ENCODE measurements at places on chromosomes 7 and 10.

DNA sequence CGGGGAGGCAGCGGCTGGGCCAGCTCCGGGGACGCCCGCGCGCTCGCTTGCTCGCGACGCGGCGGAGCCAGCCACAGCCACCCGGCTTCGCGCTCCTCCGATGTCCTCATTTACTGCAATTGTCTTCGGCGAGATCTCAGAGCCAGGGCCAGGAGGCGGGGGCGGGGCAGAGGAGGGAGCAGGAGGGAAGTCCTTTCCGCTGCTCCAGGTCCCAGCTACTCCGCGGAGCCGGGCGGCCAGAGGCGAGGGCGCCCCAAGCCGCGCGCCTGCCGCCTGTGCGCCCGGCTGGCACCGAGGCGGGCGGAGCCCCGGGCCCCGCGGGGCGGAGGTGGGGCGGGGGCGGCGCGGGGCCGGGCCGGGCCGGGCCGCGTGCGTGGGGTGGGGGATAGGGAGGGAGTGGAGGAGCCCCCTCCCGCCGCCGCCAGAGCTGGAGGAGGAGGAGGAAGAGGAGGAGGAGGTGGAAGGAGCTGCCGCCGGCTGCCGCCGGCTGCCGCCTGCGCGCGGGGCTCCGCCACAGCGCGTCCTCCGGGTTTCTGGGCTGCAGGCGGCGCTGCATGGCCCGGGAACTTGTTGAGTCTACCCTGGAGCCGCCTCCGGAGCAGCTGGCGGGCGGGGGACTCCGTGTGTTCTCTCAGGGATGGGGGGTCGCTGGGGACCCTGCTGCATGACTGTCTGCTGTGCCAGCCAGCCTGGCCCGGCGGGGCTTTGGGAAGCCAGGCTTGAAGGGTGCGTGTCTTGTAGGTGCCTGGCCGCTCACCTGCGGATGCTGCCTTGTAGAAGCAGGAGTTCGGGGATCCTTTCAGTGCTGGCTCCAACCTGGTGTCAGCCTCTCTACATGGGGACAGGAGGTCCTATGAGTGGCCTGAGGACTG, at the start of gene INSYN2A:
Gene INSYN2A, minus strand, starts transcription at position 310 of the 872 bp plus-strand sequence. CDS start 20,196 bp downstream, outside the sequence.
- no peak for DNase-seq

DNA sequence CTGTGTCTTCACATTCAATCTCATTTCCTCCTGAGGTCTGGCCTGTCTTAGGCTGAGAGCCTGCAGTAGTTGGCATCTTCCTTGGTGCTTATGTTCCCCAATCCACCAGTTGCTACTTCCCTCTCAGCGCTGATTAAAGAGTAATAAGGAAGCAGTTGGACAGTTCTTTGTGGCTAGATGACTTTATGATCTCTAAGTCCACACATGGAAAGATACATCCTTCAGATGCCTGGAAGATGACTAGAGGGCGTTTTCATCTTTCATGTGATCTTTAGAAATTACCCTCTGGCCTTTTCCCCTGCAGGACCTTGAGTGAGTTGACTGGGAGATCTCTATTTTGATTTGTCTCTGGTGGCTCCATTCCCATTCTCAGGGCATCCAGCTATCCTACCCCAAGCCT, 204.5 kb downstream of the GRM3 start:
- no peak for DNase-seq

- no peak for DNase-seq
Observed at GRCh38 chr7:102872460-102872859, 40.3 kb upstream of the LRRC17 start.

DNA sequence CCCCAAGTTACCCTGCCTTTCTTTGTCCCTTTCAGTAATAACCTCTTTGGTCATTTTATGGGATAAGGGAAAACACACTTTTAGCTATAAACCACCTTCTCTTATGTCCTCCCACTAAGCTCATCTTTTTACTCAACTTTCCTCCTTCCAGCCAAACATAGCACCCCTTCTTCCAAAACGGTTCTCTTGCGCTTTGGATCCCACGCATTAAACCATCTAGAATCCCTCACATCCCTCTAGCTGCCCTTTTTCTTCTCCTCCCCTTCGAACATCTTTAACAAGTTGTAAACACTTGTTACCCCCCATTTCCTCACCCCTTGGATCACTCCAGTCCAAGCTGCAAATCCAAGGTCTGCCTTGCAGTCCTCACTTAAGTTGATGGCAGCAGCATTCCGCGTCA, 13.4 kb downstream of the WAPL start:
- no peak for DNase-seq

DNA sequence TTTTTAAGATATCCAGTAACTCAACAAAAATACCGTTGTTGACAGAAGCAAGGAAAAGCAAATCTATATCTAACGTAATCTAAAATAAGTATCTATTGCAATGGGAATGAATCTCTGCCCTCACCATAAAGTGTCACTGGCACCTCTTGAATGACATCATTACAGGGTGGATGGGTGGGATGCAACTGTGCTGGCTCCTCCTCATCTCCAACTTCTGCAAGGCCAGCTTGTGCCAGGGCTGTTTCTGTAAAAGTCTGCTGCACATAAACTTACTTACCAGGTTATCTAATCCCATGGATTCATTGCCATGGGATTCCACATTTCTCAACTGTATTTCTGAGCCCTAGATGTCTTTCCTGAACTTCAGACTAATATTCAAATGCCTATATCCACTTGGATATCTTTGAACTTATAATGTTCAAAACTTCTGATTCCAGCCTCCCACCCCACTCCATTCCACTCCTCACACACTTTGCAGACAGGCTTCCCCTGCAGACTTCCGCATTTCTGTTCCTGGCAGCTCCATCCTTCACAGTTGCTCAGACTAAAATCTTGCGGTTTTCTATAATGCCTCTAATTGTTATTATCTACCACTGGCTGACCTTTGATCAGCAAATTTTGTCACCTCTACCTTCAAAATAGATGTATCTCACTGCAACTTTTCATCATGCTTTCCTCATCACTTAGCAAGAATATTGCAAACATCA, 10.7 kb downstream of the FGL2 start:
- no peak for DNase-seq

DNA sequence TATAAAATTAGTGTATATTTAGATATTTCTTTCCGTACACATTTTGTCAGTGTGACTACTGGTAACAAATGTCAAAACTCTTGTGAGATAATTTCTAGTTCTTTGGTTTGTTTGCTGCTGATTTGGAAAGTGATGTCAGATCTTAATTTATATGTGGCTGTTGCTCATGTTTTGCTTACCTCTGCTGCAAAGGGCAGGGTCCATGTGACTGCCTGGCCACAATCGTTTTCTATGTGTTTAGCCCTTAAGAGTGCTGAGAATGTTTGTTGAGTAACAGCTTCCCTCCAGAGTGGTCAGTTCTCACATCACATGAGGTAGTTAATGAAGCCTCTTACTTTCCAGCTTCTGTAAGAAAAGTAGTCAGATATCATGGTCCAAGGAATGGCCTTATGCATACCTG, 4.2 kb downstream of the NRBF2 start:
- no peak for DNase-seq

- no peak for DNase-seq
Observed at GRCh38 chr7:139701908-139702307, 75.9 kb downstream of the HIPK2 start.

DNA sequence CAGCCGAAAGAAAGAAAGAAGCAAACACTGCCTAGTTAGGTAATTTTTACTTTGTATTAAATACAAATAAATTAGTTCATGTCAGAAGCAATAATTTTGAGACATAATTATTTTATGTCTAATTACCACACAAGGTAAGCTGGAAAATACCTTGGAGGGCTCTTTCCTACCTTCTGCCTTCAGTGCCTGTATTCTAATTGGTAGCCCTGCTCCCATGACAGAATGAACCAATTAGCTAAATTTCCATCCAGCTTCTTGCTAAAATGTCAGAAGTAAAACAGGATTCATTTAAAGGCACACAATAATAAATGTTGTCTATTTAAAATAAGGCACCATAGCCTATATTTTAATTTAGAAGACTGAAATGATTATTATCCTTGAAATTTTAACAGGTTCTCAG, 135.4 kb upstream of the POT1 start:
- DNase-seq = no peak

DNA sequence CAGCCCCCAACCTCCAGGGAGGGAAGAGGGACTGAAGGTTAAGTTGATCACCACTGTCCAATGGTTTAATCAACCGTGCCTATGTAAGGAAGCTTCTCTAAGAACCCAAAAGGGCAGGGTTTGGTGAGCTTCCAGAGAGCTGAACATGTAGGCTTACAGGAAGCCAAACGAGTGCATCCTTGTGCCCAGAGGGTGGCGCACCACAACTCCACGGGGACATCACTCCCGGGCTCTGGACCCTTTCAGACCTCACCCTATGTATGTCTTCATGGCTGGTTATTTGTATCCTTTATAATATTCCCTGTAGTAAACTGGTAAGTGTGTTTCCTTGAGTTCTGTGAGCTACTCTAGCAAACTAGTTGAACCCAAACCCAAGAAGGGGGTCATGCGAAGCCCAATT, 11.5 kb upstream of the NFKB2 start:
- no peak for DNase-seq

GRCh38 chr10:124993736-124994451, 52.0 kb downstream of the ZRANB1 start:
- no peak for DNase-seq

GRCh38 chr7:127137146-127137545, 115.6 kb downstream of the GRM8 start:
- no peak for DNase-seq

DNA sequence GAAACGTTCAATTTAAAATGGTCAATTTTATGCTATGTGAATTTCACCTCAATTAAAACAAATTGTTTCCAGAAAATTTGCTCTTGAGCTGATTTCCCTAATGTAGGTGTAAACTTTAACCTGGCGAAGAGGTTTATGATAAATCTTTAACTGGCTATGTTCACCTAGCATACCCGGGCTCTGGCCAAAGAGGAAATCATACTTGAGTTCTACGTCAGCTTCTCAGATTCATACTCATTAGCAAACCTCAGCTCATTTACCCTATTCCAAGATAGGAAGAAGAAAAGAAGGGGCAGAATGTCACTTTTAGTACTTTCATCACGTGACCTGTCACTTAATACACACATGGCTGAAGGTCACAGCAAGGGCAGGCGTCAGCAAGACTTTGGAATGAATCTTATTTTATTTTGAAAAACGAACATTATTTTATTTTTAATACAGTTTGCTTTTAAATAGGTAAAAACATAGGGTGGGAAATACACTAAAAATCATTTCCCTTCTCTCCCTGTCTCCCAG, 97.0 kb downstream of the ABLIM1 start:
- DNase-seq = no peak

DNA sequence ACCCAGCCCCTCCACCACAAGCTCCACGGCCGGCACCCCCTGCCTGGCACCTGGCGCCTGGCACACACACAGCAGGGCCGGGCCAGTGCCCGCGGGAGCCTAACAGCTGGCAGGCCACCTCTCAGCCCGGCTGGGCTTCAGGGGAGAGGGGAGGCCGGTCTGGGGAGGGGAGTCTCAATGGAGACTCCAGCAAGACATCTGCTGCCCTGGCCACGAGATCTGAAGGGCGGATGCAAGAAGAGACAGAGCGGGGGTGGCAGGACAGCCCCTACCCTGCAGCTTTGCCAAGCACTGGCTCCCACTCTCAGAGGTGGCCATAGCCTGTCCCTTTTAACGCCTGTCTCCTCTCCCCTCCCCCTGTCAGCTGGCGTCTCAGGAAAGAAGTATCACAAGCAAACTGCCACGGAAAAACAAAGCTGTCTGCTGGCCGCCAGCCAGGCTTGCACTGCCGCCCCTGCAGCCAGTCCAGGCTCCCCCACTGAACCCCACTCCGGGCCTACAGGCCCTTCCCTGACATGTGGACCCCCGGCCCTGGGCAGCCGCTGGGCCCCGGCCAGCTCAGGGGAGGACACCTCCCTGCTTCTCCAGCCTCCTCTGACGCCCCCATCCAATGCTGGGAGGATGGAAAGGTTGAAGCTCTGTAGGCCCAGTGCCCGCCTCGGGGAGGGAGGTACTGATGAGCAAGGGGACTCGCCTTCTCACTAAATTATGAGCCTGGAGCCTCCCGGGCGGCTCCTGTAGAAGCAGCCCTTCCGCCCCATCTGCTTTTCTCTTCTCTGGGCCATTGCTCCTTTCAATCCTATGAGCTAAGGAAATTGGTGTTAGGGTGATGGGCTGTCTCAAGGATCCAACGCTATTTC, 178.4 kb downstream of the ARHGAP12 start:
- DNase-seq = no peak

DNA sequence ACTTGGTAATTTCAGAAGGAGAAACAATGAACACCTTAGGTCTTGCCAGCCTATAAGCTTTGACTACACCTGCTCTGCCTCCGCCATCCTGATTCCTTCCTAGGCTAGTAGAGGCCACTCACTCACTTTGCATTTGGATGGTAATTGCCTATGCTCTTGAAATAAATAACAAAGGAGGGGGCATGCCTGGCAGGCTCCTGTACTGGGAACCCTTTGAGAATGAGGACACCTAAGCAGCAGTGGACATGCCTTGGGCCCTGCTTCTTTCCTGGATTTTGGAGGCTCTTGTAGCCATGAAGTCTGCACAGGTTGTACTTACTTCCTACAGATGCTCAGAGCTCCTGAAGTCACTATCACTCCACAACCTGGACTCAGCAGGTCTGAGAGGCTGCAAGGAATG, 65.8 kb downstream of the BLNK start:
- DNase-seq = no peak

DNA sequence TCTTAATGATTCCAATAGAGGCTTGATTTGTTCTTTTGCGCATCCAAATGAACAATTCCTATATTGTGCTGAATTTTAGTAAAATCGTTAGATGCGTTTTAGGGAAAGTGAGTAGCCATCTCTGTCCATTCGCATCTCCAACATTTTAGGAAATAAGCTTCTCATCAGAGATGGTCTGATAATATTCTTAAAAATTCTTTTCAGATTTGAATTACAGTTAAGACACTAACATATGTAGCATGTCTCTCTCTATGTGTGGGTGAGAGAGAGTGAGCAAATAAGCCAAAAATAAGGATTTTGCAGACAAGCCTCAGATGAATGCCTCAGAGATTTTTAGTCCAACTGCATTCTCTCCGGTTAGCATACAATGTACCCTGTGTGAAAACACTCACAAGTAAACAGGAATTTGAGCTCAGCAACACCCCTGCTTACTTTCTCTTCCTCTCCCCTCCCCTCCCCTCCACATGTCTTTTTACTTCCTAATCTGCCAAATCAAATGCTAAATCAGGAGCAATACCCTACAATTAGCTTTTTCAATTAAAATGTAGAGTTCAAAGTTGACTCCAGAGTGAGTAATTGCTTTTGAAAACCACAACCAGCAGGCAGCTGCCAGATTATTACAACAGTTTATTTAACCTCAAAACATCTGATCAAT, 354.4 kb downstream of the CRPPA start:
- no peak for DNase-seq
